Panc1 (cell line): ENCODE measurements at places on chromosomes 7 and 10. TPM values are rescaled to one million over a fixed set of nuclear protein-coding genes. Genes with fewer than 3 reads are reported as not detected.

Gene TFEC
- total RNA-seq, result not detected

Gene TAS2R4
- 0.57 TPM for total RNA-seq

Gene LOXL4
- 17.7 TPM for total RNA-seq

Gene TAS2R41
- total RNA-seq, result not detected

Gene WEE2
- not detected for total RNA-seq

Gene WIPF3
- 2.0 TPM for total RNA-seq

DNA sequence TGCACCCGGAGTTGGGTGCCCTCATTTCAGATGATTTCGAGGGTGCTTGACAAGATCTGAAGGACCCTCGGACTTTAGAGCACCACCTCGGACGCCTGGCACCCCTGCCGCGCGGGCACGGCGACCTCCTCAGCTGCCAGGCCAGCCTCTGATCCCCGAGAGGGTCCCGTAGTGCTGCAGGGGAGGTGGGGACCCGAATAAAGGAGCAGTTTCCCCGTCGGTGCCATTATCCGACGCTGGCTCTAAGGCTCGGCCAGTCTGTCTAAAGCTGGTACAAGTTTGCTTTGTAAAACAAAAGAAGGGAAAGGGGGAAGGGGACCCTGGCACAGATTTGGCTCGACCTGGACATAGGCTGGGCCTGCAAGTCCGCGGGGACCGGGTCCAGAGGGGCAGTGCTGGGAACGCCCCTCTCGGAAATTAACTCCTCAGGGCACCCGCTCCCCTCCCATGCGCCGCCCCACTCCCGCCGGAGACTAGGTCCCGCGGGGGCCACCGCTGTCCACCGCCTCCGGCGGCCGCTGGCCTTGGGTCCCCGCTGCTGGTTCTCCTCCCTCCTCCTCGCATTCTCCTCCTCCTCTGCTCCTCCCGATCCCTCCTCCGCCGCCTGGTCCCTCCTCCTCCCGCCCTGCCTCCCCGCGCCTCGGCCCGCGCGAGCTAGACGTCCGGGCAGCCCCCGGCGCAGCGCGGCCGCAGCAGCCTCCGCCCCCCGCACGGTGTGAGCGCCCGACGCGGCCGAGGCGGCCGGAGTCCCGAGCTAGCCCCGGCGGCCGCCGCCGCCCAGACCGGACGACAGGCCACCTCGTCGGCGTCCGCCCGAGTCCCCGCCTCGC, at the start of gene EGFR:
EGFR (plus strand) TSS at position 657 of the 830 bp plus-strand sequence. CDS start 261 bp downstream, outside the sequence.
- no peak for DNase-seq

DNA sequence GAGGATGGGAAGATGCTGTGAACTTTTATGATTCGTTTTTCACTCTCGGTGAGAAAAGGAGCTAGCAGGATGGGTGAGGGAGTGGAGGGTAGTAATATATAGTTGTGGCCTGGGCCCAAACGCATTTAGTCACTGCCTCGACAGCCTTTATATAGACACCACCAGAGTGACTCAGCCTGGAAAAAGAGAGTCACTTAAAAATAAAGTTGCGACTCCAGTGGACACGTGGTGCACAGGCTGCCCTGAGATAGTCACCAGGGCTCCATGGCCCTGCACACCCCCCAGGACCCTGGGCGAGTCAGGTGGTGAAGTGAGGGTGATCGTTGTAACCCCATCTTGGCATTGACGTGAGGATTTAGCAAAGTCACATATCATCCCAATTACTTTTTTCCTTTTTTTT, 106.7 kb downstream of the CUX1 start:
- DNase-seq, result peak; percentile 76

DNA sequence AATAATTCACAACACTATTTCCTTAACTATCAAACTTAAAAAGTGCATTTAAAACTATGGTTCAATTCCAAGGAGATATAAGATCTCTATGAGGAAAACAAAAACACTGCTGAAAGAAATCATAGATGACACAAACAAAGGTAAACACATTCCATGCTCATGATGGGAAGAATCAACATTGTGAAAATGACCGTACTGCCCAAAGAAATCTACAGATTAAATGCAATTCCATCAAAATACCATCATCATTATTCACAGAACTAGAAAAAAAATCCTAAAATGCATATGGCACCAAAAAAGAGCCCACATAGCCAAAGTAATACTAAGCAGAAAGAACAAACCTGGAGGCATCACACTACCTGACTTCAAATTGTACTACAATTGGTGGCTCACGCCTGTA, 159.9 kb upstream of the EEPD1 start:
- peak; percentile 95 for DNase-seq

DNA sequence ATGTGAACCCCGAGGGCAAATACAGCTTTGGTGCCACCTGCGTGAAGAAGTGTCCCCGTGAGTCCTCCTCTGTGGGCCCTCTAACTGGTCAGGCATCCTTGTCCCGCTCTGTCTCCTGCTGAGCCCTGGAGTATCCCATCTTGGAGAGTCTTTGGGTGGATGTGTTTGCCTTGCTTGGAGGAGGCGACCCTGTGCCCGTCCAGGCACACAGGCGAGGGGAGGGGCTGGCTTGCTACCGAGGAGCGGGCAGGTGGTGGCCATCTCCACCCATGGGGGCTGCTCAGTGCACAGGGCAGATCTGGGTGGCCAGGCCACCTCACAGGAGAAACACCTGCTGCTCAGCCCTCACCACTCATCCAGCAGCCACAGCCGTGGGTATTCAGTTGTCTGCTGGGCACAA, 135.3 kb downstream of the EGFR start:
- no peak for DNase-seq

DNA sequence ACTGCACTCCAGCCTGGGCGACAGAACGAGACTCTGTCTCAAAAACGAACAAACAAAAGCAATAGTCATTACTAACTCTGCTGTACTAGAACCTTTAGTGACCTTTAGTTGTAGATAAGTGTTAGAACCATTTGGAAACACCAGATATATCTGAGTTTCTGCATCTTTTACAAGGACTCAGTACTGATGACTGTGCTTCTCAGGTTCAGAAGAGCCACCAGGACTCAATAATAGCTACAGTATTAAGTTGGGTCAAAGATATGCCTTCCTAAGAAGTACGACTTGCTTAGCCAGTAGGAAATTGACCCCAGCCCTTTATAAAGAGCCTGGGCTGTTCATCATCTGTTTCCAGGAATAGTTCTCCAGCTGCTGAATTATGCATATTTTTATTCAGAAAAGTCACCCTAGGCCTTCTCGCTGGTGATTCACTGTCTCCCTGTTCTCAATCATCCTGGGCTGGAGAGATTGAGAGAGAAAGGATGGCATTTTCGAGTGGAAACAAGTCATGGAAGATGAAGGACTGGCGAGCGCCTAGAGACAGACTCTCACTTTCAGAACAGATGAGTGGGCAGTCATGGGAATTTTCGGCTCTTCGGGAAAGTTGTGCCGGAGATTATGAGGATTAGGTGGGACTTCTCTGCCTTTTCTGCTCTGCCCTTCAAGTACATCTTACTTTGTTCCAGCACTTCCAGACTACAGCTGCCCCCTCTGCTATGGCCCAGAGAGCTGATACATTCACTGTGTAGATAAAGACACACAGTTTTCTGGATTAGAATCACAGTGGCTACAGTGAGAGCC, 316.1 kb downstream of the CCDC3 start:
- DNase-seq, result no peak

DNA sequence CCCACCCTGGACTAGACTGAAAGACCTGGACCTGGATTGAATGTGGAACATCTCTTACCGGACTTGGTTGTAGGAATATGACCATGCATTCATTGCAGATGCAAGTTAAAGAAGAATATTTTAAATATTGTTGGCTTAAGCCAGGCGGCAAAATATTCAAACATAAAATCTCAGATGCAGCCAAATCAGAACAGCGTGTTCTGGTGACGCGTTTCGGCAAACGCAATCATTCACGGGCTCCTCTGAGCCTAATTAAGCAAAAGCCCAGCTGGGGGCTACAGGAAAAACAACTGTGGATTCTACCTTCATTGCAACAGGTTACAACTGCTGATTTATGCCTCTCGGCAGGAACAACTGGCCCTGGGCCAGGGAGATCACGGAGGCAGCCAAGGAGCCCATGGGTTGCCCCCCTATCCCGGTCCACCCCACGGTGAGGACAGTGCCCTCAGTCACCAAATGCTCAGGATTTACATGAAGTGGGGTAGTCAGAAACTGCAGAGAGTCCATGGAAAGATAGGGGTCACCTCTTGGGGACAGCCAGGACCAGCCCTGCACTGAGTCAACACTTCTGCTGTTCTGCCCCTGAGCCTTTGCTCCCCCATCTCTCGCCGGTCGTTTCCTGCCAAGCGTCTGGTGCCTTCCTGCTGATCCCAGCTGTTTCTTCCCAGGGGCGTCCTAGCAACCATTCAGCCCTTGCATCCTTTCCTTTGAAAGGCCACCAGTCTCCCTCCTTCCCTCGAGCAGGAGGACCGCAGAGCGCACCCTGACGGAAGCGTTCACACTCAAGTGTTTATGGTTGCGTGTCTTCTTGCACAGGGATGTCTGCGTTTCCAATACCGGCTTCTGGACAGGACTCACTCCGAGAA, 64.4 kb upstream of the SFMBT2 start:
- no peak for DNase-seq

- no peak for DNase-seq
Measured at GRCh38 chr7:133836666-133837065, 290.5 kb upstream of the LRGUK start.

- no peak for DNase-seq
Measured at GRCh38 chr10:6625428-6625827, 45.4 kb upstream of the PRKCQ start.

GRCh38 chr7:20793248-20793647, 6.6 kb upstream of the SP8 start:
- DNase-seq, result no peak

DNA sequence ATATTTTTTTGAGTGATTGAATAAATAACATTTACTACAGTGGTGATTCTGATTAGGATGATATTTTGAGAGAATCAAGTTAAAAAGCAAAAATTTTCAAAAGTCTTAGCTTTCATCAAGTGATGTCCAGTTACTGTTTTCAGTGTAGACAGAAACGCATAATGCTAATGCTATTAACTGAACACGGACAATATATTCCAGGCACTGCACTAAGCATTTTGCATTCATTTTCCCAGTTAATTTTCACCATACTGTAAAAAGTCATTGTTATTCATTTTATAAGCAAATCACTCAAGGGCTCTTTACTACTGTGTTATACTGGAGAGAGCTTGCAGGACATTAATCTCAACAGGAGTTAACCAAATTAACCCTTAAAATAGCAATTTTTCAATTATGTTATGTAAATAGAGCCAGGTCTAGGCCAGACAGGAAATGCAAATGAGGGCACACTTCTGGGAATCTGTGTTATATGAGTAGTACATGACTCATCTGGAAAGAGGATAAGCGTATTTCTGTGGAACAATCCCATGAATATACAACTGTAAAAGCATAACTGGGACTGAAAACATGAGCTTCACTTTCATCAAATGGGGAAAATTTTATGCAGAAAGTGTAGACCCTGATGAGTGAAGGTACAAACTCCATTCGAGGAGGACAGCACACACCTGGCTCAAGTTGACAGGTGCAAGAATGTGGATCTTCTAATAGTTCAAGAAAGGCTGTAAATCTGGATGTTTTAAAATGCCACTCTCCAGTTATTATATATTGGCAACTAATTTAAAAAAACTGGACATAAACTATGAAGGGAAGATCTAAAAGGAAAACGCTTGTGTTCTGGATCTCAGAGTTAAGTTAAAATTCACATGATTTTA, 75.4 kb downstream of the ANK3 start:
- no peak for DNase-seq

DNA sequence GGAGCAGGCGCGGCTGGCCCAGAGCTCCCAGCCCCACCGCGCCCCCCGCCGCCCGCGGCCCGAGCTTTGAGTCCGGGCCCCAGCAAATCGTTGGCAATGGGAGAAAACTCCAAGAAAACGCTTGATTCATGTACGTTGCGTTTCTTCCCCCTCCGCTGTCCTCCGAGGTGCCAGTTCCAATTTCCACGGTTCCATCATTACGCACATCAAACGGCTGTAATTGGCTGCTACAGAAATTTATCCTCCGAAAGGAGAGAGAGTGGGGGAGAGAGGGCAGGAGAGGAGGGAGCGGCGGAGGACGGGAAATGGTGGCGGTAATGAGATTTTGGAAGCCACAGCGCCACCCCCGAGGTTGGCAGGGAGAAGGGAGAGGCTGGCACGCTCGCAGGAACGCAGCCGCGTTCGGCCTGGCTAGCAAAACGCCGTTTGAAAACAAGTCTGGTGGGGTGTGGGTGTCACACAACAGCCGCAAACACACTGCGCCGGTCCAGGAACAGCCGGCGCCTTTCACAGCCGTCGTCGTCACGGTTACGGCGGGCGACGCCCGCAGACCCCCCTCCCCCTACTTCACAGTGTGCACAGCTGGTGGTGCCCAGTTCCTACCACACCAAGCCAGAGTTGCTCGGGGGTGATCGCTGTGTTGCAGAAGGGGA, 57.5 kb downstream of the UNCX start:
- no peak for DNase-seq

GRCh38 chr7:25926891-25927625, 224.9 kb upstream of the NFE2L3 start:
- DNase-seq, result no peak

- DNase-seq, result no peak
Measured at GRCh38 chr10:75859141-75859540, 427.7 kb downstream of the LRMDA start.

GRCh38 chr7:64874114-64874513, 29.0 kb upstream of the ZNF273 start:
- DNase-seq, result no peak

- no peak for DNase-seq
Measured at GRCh38 chr10:116056445-116057293, 216.3 kb downstream of the GFRA1 start.

DNA sequence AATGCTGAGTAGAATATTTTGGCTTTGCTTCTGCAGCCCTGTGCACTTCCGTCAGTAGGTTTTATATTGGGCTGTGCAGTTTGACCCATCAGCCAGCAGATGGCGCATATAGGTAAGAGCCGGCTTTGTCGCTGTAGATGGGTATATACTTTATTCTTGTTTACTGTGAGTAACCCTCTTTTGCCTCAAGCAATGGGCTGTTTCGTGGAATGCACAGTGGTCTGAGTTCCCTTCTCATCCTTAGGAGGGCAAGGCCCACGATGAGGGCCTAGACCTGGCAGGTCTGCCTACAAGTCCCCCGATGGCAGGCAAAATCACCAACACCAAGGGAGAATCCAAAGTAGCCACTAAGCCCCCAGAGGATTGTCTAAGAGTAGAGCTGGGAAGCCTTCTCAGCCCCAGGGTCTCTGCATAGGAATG, 1002.9 kb upstream of the KCND2 start:
- peak; percentile 33 for DNase-seq

DNA sequence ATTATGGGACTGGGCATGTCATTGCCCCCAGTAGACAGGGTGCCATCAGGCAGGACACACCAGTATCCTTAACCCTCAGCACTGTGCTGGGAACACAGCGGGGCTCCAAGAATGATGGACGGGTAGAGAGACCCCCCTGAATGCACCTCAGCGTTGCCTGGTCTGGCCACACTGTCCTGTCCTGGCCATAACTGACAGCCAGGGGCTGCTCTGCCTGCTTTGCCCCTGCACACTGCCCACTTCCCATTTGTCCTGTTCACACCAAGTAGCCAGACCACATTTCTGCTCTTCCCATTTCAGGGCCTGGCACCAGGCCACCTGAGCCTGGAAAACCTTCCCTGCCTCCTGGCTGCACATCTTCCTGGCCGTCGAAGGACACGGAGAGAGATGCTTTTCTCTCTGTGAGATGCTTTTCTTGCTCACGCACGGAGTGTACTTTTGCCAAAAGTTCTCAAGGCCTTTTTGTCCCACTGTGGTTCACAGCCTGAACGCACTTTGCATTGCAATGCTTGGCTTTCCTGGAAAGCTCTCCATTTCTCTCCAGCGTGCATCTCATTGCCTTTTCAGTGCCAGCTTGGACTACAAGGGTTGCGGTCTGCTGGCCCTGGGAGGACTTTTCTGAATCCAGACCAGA, 131.0 kb upstream of the EEPD1 start:
- no peak for DNase-seq

- no peak for DNase-seq
Measured at GRCh38 chr10:109282510-109282909, 640.8 kb downstream of the XPNPEP1 start.
